ENCODE measurements at places on chromosomes 5 and 9. TPM values are rescaled to one million over a fixed set of nuclear protein-coding genes. Genes with fewer than 3 reads are reported as not detected.

Gene SPINK4
- total RNA-seq: not detected

Gene ADGRD2
- not detected for total RNA-seq

Gene NSD1
- 14.3 TPM for total RNA-seq

Gene GGTA1
- total RNA-seq: not detected

Gene MYOZ3
- not detected for total RNA-seq

DNA sequence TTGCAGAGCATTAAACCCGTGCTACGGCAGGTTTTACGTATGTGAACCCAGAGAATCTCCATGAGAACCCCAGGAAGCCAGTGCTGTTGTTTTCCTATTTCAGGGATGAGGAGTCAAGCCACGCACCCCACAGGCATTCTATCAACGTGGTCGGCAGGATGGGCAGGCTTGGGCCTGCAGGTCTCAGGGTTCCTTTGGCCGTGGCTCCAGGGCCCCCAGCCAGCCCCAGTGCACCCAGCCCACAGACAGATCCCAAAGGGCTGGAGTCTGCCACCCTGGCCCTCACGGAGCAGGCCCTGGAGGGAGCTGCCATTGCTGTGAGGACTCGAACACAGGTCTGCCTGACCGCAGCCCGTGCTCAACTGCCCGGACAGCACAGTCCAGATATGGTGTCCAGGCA, 77.1 kb upstream of the STXBP1 start:
- DNase-seq: no peak

DNA sequence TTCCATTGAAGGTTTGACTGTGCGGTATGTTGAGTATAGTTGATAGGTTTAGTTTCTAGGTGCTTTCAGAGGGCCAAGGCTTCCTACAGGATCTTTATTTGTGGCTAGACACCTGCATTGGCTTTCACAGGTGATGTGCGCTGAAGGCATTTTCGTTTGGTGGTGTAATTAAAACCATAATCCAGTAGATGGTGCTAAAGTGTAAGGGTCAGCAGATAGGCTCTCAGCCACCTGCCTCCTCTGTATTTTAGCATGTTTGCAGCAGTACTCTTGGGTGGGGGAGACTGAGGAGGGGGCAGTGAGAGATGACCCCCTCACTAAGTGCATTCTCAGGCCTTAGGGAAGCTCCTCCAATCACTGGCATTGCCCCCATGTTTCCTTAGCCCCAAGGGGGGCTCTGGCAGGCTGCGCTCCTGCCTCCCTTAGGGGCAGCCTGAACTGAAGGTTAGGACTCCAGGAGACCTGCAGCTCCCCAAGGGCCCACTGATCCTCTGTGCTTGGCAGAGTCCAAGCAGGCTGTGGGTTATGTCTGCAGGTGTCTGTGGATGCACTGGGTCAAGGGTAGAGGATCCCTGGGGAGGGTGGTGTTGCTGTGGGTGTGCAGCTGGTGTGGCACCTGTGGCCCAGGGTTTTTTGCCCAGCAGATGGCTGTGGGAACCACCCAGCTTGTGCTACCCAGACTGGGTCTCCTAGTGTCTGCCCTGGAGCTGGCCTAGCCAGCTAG, 23.4 kb downstream of the CDK20 start:
- DNase-seq: peak; percentile 44

- no peak for DNase-seq
Measured at GRCh38 chr5:152632360-152632759, 227.3 kb upstream of the NMUR2 start.

- peak; percentile 64 for DNase-seq
Measured at GRCh38 chr5:133247881-133248624, 196.2 kb downstream of the HSPA4 start.

GRCh38 chr9:87277346-87277745, 220.3 kb upstream of the DAPK1 start:
- DNase-seq: no peak

DNA sequence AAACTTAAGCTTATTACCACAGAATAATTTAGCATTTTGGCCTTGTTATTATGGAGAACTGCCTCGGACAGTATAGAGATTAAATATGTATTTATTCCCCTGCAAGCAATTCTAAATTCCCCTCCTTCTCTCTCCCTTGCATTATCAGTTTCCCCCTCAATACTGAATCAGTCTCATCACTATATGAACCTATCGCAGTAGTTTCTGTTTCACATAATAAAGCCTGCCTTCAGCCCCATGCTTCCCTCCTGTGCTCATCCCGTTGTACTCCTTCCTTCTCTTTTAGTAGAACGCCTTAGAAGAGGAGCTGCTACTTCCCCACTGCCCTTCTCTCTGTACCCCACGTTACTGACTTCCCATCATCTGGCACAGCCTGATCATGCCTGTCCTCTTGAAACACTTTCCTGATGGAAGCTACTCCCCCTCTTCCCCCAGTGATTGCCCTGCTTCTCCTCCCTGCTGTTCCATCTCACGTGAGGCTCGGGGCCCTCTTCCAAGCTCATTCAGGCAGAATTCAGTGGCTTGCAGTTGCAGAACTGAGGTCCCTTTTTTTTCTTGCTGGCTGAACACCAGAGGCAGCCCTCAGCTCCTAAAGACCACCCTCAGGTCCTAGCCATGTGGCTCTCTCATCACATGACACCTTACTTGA, 93.4 kb downstream of the PPIC start:
- DNase-seq: no peak

GRCh38 chr5:67366691-67367395, 170.2 kb upstream of the CD180 start:
- no peak for DNase-seq

DNA sequence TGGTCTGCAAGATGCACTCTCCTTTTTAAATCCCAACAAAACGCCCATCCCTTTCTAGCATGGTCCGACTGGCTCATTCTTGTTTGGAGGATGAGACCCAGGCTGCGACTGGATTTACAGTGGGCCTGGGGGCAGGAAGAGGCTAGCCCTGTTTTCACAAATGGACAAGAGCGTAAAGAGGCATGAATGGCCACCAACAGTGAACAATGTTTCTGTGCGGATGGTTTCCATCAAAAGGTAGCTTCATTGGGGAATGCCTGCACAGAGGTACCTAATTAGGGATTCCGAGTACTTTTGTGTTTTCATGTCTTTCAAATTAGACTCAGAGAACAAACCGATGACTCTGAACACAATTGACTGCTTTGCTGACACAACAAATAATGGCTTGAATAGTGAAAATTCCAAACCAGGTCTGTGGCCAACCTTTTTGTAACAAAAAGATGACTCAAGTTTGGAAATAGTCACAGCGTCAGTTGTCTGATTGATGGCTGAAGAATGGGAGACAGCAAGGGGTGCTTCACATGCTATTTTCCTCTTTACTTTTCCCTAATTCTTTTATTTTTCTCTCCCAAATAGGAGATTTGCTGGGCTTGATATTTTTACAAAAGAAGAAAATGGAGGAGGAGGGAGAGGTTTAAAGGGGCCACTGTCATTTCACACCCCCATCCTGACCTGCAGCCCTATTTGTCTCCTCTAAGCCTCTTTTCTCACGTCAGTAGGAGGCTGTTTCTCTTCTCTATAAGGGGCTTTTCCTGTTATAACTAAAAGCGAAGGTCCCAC, 208.1 kb upstream of the S1PR3 start:
- no peak for DNase-seq

DNA sequence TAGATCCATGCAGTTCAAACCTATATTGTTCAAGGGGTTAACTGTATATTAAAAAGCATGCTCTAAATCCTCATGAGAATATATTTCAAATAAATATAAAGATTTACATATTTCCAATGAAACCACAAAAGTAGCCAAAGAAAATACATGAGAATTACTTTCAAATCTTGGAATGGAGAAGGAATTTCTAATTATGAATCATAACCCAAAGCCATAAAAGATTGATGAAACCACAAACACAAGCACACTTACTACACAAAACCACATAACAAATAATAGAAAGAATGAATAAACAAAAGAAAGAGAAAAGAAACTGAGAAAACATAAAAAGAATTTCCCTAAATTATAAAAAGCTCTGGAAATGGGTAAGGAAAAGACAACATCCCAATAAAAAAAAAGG, 16.0 kb downstream of the ERP44 start:
- no peak for DNase-seq

DNA sequence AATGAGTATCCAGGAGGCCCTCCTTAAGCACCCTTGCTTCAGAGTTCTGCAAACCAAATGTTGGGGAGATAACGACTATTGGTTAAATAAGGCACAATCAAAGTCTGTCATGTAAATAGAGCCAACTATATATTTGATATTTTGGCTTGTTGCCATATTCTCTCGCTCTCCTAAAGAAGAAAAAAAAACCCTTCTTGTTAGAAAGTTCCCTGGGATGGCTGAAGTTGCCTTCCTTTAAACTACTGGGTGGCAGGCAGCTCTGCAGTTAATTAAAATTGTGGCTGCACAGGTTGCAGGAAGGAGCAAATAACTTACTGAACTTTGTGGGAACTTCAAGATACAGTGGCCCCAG, 227.0 kb upstream of the ANKRD55 start:
- DNase-seq: no peak

GRCh38 chr9:88418715-88419540, 30.7 kb downstream of the SPIN1 start:
- DNase-seq: peak; percentile 97

GRCh38 chr9:112286926-112287325, 46.5 kb downstream of the PTBP3 start:
- DNase-seq: no peak

- no peak for DNase-seq
Measured at GRCh38 chr5:57703721-57704120, 221.1 kb upstream of the ACTBL2 start.

DNA sequence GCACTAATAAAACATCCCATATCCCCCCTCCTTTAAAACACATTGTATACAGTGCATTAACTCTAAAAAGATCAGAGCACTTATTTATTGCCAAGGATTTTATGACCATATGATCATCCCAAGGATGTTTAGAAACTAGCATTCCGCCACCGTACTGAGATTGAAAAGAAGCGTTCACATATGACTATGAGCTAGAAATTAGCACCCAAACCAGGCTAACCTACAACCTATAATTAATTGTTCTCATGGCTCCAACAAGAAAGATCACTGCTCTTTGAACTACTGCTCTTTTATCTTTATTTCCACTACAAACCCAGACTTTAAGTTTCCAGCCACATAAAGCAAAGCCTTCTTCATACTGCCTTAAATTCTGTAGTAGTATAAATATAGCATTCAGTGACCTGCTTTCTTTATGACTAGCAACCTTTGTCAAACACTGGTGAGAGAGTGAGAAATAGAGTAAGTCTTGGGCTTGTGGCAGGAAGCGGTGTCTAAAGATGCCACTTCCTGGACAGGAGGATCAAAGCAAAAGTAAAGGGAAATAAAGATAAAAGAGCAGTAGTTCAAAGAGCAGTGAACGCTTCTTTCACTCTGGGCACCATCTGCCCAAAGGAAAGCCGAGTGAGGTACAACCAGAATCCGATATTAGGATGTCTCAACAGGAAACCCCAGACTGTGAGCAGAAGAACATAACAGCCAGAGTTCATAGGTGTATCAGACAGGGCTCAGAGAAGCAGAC, 151.1 kb upstream of the ERCC6L2 start:
- peak; percentile 24 for DNase-seq

DNA sequence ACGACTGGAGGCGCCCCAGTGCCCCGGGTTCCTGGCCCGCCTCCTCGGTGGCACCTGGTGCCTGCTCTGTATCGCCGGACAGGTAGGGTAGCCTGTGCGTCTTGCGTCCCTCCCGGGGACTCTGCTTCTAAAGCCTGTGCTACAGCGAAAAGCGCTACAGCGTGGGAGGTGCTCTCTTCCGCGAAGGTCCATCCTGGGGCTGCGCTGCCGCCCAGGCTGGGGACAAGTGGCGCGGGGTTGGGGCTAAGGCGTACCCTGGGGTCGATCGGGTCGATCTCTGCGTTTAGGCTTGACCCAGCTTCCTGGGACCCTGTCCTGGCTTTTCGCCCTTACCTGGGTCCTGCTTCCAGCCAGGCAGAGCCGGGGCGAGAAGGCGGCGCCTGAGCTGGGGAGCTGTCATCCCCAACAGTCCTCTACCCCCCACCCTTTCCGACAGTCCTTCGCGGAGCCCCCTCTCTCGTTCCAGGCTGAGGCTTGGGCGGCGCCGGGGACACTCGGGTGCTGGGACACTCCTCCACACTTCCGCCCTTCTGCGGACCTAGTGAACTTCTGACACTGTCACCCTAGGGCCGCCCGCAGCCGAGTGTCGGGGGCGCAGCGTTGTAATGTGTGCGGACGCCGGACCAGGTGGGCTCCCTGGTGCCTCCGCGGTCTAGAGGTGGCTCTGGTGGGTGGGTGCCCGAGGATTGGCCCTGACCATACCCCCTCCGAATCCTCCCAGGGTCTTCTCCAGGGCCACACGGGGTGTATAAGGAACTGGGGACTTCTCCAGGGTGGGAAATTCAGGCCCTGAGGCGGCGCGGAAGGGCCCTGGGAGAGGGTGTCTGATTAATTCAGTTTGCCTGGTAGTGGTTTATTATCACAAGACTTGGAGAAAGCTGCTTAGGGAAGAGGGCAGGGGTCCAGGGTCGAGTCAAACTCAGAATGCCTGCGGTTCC, 328.2 kb downstream of the SH3GL2 start:
- DNase-seq: no peak

- DNase-seq: no peak
Measured at GRCh38 chr5:147855774-147856069, 22.8 kb upstream of the SCGB3A2 start.

- peak; percentile 41 for DNase-seq
Measured at GRCh38 chr9:26112724-26113123, 434.5 kb upstream of the TUSC1 start.

DNA sequence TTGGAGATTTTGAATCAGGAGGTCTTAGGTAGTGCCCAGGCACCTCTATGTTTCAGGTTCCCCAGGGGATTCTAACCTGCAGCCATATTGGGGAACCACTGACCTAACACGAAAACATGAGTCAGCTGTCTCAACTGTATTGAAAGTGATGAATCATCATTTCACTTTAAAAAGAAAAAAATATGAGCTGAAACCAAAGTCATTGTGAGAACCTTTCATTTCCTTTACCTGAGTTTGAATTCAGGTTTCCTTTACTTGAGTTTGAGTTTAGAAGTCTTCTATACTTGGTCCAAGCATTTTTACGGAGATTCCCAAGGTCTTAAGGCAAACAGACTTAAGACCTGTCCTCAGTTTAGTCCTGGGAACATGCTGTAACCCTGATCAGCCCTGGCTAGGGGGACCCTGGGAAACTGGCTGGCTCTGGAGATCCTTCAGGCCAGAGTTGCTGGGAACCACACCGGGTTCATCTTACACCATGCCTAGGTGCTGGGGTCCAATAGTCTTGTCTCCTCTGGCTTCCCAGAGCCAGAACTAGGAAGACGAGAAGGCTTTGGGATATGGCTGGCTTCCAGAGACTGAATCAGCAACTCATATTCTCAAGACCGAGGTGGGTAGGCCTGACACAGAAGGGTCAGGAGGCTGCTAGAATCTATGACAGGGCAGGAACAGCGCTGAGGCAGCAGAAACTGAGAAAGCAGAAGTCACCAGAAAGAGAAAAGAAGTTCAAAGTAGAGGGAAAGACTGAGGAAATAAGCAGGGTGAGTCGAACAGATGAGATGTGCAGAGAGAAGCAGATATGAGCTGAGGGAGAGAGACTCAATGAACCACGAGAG, 16.4 kb upstream of the PDCD1LG2 start:
- DNase-seq: peak; percentile 91

Data from HT1080 (cell line).